ENCODE measurements at places on chromosomes 1 and 21.

- no peak for DNase-seq
These were observed 57.1 kb upstream of the DMRTB1 start for GRCh38 chr1:53401813-53402745.

DNA sequence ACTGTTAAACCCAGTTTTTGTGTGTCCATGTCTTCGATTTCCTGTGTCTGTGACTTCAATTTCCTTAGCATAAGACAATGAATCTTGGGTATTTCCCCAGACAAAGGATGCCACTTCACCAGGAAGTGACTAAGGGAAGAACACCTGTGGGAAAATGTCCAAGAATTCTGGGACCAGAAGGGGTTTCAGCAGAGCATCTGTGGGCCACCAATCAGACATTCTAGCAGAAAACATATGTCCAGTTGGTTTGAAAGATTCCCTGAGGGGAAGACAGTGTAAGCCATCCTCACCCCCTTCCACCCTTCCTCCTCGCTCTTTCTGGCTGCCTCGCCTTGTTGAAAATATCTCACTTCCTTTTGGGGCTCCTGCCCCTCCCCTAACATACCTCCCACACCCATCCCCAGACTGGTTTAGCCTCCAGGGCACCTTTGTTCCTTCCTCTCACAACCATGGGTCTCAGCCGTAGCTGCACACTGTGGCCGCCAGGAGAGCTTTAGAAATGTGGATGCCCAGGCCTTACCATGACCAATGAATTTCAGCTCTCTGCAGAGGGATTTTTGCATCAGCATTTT lies 25.5 kb upstream of the IFNAR1 start:
- peak; percentile 36 for DNase-seq

DNA sequence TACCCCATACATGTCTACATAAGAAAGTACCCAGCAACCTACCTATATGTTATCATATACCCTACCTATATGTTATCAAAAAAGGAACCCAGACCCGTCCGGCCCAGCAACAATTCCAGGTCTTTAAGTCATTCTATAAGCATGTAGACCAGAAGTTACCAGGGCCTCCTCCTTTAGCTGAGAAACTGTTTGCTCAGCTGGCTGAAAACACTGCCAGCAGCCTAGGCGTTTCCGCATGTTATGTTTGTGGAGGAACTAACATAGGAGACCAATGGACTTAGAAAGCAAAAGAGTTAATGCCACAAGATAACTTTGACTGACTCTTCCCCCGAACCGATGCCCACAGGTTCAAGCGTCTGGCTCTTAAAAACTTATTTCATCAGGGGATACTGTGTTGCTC lies 7.1 kb upstream of the ZNF678 start:
- no peak for DNase-seq

DNA sequence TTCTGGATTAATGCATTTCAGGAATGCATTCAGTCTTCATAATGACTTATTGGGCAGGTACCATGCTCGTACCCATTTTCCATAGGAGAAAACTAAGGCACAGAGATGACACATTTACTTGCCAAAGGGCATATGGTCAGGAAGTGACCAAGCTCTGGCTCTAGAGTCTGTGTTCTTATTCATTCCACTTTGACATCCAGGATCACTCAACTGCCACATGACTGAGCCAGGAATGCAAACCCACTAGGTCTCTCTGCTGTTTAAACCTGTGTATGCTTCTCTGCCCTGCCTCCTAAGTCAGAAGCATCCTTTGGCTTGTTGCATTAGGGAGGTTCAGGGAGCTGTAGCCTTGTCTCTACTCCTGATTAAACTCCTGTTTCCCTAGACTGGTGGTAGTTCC lies 7.5 kb downstream of the KAZN start:
- DNase-seq = no peak

GRCh38 chr1:83796409-83796808 lies 202.5 kb downstream of the TTLL7 start:
- no peak for DNase-seq

DNA sequence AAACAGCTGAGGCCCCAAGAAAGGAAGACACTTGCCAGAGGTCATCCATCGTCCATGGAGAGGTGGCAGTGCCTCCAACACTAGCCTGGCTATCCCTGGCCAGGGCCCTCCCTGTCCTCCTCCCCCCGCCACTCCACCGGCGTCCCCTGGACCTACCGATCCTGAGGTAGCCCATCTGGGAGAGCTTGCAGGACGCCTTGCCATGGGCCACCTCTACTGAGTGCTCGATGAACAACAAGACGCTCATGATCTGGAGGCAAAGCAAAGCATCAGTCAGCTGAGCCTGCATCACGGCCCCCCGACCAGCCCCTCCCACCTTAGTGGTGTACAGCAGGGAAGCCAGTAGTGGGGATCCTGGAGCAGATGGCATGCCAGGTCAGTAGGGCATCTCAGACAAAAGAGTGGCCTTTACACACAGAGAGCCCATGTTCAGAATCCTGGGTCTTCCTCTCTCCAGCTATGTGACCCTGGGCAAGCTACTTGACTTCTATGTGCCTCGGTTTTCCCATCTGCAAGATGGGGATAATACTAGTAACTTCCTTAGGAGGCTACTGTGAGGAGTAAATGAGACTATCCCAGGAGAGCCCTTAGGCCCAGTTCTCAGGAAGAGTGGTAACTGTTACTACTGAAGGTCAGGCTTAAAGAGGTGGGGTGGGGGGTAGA lies 15.1 kb downstream of the LAPTM5 start:
- no peak for DNase-seq

DNA sequence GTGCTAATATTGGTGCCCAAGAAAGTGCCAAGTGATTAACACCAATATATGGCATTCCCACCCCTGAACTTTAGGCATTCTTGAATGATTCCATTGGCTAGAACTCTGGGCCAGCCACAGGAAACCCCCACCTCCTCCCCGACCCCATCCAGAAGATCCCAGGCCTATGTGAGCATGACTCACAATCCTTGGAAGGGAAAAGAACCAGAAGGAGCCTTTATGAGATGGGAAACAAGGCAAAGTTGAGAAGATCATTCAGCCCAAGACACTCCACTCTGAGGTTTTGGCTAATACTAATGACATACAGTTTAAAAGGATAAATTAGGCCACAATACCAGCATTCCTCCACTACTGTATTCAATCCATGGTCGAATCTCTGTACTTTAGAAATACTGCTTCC lies 21.8 kb downstream of the ELK4 start:
- no peak for DNase-seq

DNA sequence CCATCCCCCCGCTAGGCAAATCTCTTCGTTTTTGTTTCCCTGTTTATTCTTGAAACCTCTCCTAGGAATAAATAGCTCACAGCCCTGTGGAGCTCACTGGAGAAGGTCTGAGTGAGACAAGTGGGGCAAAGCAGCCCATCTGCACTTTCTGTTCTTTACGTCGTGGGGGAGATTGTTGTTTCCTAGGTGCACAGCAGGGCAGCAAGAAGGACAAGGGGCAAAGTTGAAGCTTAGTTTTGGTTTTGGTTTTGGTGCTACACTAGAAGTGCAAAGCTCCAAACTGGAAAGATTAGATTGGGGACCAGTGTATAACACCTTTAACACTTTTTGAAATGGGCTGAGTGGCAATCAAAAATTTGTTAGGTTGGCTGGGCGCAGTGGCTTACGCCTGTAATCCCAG lies 76.6 kb downstream of the GPR88 start:
- no peak for DNase-seq

GRCh38 chr1:221858818-221859611 lies 117.1 kb upstream of the DUSP10 start:
- no peak for DNase-seq

- DNase-seq = no peak
These were observed 23.2 kb downstream of the TCEA3 start for GRCh38 chr1:23401313-23401712.

- no peak for DNase-seq
These were observed 1.2 kb downstream of the LMX1A start for GRCh38 chr1:165355139-165355976.

GRCh38 chr1:225544924-225545323 lies 108.0 kb downstream of the ENAH start:
- no peak for DNase-seq

DNA sequence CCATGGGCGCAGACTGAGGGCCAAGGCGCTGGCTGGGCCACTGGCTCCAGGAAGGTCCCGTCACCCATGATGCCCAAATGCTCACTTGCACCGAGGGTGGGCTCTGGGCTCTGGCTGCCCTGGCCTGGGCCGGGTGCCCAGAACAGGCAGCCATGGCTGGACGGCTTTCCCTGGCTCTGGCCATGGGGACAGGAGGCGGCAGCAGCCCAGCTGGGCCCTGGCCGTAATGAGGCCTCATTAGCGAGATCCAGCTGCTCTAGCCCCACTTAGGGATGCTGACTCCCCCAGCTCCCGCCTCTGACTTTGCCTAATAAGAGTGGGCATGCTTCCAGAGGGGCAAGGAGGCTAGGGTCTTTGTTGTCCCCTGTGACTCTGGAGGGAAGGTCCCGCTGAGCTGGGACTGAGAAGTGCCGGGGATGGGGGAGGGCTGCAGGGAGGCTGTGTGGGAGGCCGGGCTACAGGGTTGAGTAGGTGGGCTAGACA lies 11.8 kb downstream of the SLC6A9 start:
- DNase-seq = no peak

All from CD4-positive, alpha-beta T cell treated with Interleukin-2 at 100 ng/mL for 4 hours (primary cell).